GM12865 (cell line): ENCODE measurements at places on chromosomes 3 and 15.

DNA sequence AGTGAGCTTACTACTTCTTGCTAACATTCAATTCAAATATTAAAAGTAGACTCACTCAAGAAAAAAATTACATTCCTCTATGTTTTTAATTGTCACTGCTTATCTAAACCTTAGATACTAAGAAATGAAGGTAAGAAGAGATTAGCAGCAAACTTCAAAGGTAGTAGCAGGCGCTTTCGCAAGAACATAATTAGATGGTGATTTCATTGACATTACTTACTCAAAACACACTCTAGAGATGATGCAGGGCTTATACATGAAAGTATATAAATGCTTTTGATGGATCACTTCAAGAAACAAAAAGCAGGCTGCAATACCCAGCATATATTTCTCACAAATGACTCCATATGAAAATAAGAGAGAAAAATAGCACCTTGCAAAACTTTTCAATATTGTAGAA lies 86.8 kb downstream of the FSIP1 start:
- peak; percentile 29 for DNase-seq

GRCh38 chr3:143367171-143367570 lies 247.6 kb downstream of the CHST2 start:
- no peak for DNase-seq

GRCh38 chr3:191391861-191392808 lies 61.8 kb upstream of the UTS2B start:
- no peak for DNase-seq

DNA sequence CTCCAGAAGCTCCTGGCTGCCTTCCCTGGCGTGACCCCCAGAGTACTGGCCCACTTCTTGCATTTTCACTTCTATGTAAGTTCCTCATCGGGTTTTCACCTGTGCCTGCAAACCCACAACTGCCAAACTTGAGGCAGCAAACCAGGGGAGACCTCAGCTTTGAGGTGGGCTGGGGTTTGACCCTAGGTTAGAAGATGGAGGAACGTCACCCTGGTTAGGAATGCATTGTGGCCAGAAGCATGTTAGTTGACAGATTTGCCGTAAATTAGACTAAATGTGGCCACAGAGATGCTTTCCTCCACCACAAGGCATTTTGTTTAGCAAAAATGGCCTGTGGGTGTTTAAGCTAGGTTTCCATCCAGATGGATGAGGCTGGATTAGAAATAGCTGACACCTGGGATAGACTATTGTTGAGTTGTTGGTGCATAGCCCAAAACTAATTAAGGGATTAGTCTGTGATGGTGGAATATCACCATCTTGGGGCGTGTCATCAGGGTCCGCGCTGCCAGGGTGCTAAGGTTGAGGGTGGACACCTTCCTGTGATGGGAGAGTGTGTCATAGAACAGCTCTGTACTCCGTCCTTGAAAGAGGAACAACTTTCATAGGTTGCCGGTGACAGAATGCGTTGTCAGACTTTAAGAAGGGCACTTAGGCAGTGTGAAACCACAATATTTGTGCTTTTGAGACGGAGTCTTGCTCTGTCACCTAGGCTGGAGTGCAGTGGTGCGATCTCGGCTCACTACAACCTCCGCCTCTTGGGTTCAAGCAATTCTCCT lies 3.6 kb downstream of the NISCH start:
- no peak for DNase-seq

DNA sequence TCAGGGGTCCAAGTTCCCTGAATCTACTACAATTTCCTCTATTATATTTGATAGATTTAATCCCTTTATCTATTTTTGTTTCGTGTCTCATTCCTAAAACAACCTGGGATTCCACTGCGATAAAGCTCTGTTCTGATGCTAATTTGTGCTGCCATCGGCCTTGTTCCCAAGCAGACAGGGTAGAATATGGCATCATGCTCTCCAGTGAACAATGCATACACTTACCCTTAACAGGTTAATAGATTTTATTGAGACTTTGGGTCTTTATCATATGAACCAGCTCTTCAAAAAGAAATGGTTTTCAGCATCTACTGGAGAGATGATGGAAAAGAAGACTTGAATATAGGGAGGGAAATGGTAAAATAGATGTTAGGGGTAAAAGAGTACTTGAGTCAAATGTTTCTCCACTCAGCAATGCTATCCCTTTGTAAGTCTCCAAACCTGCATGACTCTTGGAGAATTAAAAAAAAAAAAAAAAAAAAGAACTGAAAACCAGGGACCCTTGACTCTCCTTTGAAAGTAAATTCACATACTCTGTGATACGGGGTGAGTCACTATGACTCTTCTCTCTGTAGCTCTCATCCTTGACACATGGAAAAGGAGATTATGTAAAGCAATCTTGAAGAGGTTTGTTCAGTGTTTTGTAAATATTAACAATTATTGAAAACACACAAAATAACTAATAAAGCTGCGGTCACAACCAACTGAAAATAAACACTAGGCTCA lies 268.8 kb downstream of the ZBTB20 start:
- no peak for DNase-seq

DNA sequence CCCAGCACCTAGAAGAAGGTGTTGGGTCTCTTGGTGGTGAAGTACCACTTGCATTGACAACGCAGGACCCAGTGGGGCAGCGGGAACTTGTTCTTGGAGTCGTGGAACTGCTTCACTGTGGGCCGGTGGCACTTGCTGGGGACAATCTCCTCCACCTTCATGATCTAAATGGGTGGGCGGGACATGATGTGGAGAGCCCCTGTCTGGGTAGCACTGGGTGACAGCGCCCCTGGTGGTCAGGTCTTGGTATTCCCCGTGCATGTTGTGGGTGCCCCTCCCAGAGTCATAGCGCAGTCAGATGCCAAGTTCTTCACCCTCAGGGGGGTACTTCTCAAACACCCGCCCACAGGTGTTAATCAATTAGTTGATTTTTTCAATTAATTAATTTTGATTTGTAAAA lies 60.2 kb downstream of the AGBL1 start:
- peak; percentile 12 for DNase-seq
